HS-5 (cell line): ENCODE measurements at places on chromosomes 1 and 21.

DNA sequence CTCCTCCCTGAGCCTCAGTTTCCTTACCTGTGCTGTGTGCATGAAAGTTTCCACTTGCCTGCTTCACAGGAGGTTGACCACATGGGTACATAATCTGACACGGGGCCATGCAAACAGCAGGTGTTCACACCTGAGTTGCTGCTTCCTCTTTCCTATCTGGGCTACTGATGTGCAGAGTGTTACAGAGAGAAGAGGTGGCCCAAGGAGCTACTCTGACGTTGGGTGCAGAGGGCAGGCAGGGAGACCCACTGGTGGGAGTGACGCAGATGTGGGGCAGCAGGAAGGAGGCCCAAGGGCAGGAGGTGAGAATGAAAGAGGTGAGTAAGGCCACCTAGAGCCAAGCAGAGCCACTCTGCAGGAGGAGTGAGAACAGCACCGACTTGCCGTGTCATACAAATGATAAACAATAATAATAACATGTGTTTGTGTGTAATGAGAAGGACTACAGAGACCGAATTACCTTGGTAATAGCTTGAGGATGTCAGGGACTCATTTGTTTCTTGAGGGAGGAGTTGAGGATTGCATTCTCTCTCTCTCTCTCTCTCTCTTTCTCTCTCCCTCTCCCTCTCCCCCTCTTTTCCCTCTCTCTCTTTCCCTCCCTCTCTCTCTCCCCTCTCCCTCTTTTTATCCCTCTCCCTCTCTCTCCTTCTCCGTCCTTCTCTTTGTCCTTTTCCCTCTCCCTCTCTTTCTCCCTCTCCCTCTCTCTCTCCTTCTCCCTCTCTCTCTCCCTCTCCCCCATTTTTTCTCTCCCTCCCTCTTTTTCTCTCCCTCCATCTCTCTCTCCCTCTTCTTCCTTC lies 87.4 kb upstream of the IGSF21 start:
- no peak for DNase-seq

GRCh38 chr1:42142894-42143675 lies 10.1 kb upstream of the GUCA2B start:
- DNase-seq: no peak

- no peak for DNase-seq
Measured at GRCh38 chr1:19317126-19317910, 5.2 kb downstream of the SLC66A1 start.

DNA sequence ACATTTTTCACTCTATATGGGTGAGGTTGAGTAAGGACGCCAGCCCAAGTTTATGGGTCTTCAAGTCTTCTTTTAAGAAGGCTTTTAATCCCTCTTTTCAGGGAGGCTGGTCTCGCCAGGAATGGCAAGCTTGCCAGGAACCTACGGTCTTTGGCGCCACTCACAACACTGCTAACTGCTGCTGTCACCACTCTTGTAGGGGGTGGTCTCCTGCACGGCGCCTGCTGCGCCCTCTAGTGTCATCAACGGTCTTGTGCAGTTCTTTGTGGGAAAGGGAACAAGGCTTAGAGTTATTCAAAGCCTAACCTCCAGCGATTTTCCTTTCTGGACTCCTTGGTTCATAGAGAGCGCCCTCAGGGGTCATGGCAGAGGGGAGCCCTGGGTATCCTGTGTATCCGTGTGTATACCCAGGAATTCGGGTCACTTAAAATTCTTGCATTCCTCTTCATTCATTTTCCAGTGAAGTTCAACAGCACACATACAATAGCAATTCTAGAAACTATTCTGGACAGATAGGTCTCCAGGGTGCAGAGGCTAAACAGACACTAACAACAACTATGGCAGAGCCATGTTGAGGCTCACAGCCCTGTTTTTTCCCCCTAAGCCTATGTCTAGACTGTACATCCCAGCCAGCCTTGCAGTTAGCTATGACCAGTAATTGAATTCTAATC lies 392.8 kb upstream of the CAMK1G start:
- DNase-seq: no peak

GRCh38 chr21:20877976-20878375 lies 120.2 kb upstream of the NCAM2 start:
- no peak for DNase-seq

DNA sequence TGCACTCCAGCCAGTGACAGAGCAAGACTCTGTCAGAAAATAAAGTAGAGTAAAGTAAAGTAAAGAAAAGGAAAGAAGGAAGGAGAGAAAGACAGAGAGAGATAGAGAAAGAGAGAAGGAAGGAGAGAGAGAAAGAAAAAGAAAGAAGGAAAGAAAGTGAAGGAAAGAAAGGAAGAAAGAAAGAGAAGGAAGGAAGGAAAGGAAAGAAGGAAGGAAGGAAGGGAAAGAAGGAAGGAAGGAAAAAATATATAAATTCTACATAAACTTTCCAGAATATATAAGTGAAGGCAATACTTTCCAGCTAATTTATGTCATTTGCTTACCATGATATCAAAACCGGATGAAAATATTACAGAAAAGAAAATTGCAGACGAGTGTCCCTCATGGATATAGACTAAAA lies 71.7 kb upstream of the GPR52 start:
- no peak for DNase-seq

DNA sequence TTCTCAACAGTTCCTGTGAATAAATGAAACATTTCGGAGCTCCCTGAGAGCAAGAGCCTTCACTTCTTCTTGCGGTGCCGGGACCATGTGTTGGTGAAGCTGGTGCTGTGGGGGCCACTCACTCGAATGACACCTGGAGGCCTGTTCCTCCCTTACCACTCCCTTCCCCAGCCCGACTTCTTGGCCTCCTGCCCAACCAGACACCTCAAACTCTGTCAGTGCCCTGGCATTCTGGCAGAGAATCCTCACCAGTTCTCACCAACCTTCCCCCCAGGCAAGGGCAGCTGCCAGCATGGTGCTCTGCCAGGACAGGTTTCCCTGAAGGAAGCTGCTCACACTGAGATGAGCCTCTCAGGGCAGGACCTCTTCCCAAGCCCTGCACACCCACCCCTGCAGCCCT lies 68.3 kb downstream of the MPZL1 start:
- DNase-seq: no peak

DNA sequence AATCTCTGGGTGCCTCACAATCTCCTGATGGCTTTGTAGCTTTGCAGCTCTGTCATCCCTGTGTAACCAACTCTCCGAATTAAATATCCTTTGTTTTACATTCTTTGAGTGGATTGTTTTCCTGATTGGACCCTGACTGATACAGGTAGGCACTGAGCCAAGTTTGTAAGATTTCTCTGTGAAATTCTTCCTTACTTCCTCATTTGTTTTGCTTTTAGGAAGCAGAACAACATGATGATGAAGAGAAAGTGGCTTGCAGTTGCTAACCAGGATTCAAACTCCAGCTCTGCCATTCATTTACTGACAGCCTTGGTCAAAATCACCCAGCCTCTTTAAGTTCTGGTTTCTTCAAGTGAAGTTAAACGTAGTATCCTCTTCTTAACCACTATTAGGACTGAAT lies 452.3 kb downstream of the OMA1 start:
- no peak for DNase-seq

GRCh38 chr21:30153697-30154340 lies 12.8 kb downstream of the CLDN17 start:
- DNase-seq: no peak

DNA sequence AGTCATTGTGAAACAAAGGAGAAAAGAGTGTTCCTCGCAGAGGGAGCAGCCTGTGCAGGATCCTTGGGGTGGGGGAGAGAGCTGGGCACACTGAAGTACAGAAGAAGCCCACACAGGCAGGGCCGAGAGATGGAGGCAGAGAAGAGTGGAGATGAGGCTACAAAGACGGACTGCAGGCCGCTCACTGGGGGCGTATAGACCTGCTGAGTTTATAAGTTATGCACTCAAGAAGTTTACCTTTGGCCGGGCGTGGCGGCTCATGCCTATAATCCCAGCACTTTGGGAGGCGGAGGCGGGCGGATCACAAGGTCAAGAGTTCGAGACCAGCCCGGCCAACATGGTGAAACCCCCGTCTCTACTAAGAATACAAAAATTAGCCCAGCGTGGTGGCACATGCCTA lies 7.6 kb upstream of the SLAMF9 start:
- no peak for DNase-seq

- no peak for DNase-seq
Measured at GRCh38 chr1:220652995-220653394, 37.2 kb upstream of the C1orf115 start.

DNA sequence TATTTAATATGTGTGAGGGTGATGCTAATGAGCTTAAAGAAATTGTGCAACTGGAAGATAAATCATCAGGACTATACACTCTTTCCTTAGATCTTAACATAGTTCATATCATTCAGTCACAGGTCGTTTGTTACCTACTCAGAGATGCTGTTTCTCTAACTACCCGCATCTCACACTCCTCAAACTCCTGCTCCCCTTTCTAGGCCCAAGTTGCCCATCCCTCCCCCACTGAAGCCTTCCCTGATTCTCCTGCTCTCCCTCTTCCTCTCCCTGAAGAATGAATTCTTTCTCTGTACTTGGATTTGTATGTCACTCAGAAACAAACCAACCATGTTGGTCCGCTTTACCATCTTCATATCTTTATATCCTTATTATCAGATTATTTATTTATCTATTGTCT lies 9.1 kb downstream of the SH3GLB1 start:
- DNase-seq: no peak
